ENCODE measurements at places on chromosomes 4 and X.

DNA sequence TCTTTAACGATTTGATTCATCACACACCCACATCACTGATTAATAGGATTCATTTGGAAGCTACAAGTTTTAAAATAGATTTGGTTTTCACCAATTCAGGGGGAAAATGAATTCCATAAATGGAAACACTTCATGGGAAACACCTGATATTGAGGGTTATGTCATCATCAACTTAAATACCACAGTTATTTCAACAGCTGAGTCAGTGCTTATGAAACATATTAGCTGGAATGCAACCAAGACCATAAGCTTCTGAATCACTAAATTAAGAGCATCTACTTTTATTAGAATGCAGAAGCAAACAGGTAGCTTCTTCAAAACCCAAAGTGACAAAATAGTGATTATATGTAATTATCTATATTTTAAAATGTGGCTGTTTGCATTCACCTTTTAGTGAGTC, 207.8 kb upstream of the DCAF8L1 start:
- no peak for DNase-seq

- DNase-seq: no peak
These were observed 2.7 kb upstream of the TIMP1 start for GRCh38 chrX:47579537-47579936.

DNA sequence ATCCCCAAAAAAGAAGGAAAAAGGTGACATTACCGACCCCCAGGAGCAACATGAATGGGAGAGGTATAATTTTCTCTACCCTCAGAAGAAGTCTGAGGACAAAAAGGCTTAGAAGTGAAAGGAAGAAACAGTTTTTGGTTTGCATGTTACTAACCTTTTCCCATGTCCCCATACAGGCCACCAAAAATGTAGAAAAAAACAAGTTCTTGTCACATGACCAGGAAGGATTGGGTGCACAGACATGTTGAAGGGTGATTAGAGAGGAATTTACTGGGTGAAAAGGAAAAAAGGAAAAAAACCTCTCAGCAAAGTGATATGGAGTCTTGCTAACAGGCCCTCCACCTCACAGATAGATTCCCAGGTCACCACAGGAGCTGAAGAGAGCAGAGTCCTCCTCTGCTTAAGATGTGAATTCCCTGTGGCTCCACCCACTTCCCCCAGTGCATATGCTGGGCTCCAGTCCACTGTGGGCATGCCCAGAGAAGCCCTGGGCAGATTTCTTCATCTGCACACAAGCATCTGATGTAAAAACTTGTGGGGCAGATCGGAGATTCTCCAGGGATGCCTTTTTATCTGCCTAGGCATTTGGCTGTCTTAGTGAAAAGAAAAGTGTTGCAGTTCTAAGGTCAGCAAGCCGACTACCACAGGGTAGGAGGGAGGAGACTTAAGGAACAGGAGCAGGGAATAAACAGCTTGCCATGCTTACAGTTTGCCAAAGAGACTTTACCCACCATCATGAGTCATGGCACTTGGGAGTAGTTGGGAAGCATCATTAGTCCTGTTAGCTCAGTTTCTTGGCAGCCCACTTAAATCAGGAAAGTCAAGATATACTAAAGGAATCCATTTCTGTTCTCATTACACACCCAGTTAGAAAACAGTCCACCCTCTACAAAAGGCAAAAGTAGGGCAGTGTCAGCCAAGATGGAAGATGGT, 25.0 kb upstream of the PASD1 start:
- no peak for DNase-seq

GRCh38 chrX:71871367-71871766, 39.3 kb upstream of the NHSL2 start:
- no peak for DNase-seq

- DNase-seq: no peak
These were observed 51.5 kb upstream of the TBC1D9 start for GRCh38 chr4:140807491-140808252.

GRCh38 chr4:176188654-176189053, 6.7 kb downstream of the SPATA4 start:
- DNase-seq: no peak

DNA sequence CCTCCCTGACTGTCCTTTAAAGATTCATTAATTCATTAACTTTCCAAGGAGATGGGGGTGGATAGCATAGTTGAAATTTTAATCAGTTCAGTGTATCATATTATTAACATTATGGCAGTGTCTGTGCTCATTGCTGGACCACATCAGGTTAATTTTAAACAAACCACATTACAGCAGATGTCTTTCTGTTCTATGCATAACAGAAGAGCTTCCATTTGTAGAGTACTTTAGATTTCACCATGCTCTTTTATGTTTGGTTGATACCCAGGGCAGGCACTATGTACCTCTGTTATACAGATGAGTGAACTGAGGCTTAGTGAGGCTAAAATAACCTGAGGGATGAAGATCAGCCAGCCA, 41.1 kb downstream of the AFF2 start:
- DNase-seq: no peak

Data from stimulated activated CD4-positive, alpha-beta T cell treated with anti-CD3 and anti-CD28 coated beads, Interleukin-15, amount 100 ng/mL, for 1 hour (primary cell).